ENCODE measurements at places on chromosomes 6 and 20.

- no peak for DNase-seq
Measured at GRCh38 chr6:40322336-40322735, 264.8 kb downstream of the LRFN2 start.

DNA sequence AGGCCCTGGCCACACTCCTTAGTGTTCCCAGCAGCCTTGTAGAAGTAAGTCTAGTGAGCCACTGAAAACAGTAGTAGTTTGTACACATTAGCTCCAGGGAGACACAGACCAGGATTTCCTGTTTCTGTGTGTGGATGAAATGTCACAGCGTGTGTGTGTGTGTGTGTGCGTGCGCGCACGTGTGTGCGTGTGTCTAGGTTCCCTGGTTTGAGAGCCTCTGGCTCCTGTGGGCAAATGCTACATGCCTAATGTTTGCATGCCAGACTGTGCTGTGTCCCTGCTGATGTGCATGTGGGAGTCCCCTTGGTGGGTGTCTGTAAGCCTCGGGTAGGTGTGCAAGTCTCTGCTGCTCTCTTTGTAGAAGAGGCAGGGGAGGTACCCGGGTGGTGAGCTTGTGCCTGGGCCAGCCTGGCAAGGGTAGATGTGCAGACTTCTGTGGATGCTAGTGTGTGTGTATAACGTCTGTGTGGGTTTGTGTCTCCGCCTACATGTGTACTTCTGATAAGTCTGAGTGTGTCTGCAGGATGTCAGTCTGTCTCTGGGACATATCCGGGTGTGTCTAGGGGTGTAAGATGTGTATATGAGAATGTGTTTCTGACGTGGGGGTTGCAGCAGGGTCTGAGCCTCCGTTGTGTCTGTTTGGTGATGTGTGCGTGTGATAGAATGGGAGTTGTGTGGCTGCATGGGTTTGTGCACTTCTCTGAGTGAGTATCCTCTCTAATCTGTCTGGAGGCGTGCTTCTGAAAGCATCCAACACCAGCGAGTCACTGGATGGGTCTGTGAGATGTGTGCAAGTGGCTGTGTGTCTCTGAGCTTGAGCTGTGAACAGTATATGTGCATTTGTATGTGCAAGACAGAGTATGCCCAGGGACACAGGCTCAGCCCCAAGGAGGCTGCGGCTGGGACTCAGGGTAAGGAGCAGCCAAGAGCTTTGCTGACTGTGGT lies 19.0 kb upstream of the TLDC2 start:
- no peak for DNase-seq

- no peak for DNase-seq
Measured at GRCh38 chr6:144338951-144339700, 54.0 kb downstream of the UTRN start.

GRCh38 chr6:119234457-119234856 lies 115.1 kb downstream of the MAN1A1 start:
- no peak for DNase-seq

DNA sequence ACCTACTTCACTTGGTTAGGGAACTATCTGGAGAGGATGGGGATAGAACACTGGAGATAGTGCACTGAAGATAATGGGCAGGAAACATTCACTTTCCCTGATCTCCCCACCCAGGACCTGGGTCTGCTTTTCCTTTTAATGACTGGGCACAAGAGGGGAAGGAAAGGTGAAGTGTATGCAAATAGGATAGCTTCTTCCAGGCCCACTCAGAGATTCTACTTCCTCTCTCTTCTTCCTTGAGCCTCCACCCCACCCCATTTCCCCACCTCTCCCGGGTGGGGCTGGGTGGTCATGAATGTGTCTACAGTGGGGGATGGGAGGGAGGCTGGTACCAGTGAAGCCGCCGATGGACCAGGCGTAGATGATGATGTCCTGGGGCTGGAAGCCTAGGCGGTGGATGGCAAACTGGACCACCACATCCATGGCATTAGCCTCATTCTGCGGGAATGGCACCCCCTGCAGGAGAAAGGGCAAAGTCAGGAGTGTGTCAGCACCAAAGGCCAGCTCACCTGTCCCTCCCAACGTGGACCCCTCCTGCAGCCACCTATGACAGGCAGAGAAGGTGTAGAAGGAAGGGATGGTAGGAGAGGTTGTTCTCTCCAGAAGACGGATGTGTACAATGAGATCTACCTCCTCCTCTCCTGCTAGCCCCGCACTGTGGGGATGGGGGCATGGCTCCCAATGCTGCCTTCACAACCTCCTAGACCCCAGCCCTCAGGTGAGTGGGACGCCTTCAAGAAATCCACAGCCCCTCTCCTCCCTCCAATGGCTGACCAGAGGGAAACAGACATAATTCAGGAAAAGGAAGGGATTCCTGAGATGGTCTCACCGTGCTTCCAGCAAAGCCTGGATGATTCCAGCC lies 8.6 kb upstream of the LY6G5C start:
- no peak for DNase-seq

- DNase-seq = no peak
Measured at GRCh38 chr6:84779380-84779779, 15.0 kb upstream of the TBX18 start.

- DNase-seq = no peak
Measured at GRCh38 chr6:19587238-19587942, 249.8 kb upstream of the ID4 start.

GRCh38 chr6:42507901-42508300 lies 55.9 kb upstream of the UBR2 start:
- DNase-seq = no peak

DNA sequence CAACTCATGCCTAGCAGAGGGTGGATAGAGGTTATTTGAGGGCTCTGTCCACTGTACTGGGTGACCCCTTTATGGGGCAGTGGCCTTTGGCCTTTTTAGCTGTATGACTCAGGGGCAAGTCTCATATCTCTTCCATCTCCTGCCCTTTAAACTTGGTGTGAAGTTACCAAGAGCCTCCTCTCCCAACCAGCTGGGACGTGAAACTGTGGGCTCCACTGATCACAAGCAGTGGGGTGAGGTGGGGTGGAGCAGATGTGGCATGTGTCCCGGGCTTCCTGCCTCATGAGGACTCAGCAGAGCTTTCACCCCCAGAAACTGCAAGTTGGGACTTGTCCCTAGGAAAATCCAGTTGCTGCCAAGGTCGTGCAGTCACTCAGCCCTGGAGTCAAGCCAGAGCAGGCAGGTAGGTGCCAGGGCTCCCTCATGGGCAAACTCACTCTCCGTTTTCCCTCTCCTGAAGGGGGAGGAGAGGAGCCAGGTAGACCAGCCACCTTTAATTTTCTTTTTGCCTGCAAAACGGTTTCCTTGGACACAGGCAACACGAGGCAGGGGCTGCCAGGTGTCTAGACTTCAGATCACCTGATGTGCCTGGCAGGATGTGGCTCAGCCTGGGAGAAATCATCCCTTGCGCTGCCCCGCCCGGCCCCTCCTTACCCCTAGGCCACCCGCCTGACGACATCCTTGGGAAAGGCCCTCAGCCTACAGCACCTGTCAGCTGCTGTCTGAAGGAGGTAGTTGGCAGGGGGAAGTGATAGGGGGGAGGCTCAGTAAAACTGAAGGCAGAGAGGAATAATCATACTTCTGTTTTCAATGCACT lies 4.0 kb downstream of the CDKN1A start:
- DNase-seq = no peak

GRCh38 chr6:43773050-43773979 lies 3.3 kb downstream of the VEGFA start:
- no peak for DNase-seq

GRCh38 chr6:11486486-11486885 lies 51.1 kb upstream of the TMEM170B start:
- DNase-seq = no peak

GRCh38 chr6:36753671-36754405 lies 56.2 kb downstream of the RAB44 start:
- DNase-seq = no peak

GRCh38 chr6:2344319-2344905 lies 99.0 kb upstream of the GMDS start:
- DNase-seq = no peak

- DNase-seq = no peak
Measured at GRCh38 chr6:73032586-73032985, 192.7 kb downstream of the KHDC1L start.

- DNase-seq = peak; percentile 20
Measured at GRCh38 chr6:167968091-167968490, 29.4 kb upstream of the KIF25 start.

GRCh38 chr6:26187981-26188635 lies 100.9 kb downstream of the HFE start:
- peak; percentile 69 for DNase-seq

- DNase-seq = no peak
Measured at GRCh38 chr6:53487080-53487479, 57.8 kb downstream of the GCLC start.

GRCh38 chr6:98636941-98637340 lies 197.4 kb upstream of the POU3F2 start:
- DNase-seq = no peak

- no peak for DNase-seq
Measured at GRCh38 chr6:31270788-31271640, 878 bp downstream of the HLA-C start.

GRCh38 chr20:49591217-49591865 lies 23.4 kb upstream of the PTGIS start:
- no peak for DNase-seq

GRCh38 chr6:140475086-140475485 lies 1100.6 kb upstream of the CITED2 start:
- DNase-seq = no peak

DNA sequence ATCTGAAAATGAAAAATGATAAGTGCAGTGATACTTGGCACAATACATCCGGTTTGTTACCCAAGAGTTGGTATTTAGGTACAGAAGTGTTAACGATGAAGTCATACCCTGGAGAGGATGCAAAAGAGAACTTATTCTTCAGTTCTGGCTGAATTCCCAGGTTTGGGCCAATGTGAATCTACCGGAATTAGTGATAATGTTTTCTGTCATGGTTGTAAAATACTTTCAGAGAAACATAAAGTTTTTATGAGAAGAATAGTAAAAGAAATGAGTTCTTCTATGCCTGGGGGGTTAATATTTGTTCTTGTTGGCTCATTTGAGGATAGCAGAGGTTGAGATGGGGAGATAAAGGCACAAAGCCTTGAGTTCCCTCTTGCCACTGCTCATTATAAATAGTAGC lies 509.9 kb upstream of the POU3F2 start:
- no peak for DNase-seq

DNA sequence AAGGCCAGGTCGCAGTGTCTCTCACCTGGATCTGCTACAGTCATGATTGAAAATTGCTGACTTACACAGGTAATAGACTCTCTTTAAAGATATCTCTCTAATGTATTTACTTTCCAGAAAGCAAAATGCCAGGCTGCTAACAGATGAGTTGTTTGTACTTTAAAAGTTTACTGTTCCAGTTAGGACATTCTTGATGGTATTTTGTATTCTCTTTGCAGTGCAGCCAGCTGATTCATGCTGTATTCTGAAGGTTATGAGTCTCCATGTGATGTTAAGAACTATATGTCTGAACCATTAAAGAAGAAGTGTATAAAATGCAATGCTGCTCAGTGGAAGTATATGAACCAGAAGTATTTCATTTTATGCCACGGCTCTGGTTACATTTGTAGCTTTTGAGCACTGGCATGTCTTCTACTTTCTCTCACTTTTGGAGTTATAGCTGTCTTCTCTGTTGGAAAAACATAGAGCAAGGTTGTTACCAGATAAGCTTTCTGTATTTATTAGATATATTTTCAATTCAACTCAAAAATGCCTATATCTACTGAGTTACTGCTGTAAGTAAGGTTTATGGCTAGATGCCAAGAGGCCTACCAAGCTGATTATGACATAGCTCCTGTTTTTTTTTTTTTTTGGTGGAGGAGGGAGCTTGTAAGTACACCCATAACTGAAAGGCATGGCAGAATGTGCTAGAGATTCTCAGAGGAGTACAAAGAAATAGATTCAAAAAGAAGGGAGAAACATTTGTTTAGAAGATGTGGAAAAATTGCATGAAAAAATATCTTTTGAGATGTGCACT lies 130.5 kb upstream of the MAN1A1 start:
- DNase-seq = peak; percentile 11

DNA sequence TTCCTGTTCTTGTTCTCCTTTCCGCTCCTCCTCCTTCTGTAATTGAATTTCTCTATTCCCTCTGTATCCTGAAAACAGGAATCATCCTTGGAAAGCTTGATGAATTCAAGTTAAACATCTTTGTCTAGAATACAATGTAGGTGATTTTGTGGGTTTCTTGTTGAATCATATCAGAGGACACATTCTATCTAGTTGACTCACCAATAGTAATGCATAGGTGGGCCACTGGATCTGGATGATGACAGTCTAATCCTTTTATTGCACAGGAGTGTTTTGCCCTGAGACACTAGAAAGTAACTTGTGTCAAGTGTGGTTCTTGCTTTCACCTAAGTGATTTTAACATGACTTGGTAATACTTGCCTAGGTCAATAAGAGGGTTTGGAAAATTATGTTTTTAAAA lies 164.3 kb downstream of the RFPL4B start:
- DNase-seq = no peak

DNA sequence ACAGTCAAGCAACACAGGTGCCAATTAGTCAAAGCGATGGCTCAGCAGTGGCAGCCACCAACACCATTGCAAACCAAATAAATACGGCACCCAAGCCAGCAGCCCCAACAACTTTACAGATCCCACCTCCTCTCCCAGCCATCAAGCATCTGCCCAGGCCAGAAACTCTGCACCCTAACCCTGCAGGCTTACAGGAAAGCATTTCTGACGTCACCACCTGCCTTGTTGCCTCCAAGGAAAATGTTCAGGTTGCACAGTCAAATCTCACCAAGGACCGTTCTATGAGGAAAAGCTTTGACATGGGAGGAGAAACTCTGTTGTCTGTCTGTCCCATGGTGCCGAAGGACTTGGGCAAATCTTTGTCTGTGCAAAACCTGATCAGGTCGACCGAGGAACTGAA lies 30.6 kb downstream of the KHDC1L start:
- no peak for DNase-seq

GRCh38 chr20:49979030-49979832 lies 3.5 kb upstream of the SNAI1 start:
- no peak for DNase-seq

- peak; percentile 86 for DNase-seq
Measured at GRCh38 chr20:62487561-62488354, 12.0 kb upstream of the GATA5 start.

- no peak for DNase-seq
Measured at GRCh38 chr6:159099961-159100360, 55.2 kb upstream of the TAGAP start.

DNA sequence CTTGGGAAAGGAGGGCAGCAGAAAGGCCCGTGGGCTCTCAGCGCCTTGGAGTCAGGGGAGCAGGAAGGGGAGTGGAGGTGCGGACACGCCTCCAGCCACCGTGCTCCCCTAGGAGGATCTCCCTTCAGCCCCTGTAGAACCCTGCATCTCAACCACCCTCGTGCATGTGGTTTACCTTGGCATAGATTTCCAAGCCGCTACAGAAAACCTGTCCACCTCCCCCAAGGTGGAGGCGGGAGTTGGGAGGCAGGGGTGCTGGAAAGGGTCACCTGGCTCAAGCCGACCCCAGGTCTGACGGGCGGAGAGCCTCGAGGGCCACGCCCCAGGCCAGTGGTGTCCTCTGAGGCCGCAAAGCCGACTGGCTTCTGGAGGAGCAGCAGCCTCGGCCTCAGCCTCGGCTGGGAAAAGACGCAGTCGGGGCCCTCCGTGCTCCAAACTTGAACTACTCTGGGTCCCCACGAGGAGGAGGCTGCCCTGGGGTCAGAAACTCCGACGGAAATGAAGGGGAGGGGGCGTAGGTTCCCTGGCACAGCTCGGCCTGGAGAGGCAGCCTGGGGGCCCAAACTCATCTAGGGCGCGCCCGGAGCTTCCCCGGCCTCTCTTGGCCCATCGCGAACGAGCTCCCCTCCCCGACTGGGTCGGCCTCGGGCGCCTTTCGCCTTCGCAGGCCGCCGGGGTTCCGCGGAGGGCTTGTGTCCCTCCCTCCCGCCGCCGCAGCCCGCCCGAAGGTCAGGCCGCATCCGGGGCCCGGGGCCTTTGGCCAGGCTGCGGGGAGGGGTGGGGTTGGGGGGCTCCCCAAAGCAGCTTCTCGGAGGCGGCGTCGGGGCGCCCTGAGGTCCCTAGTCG lies 6.3 kb upstream of the FOXF2 start:
- DNase-seq = no peak

All from CMK (cell line).